Fibroblast of upper back skin (primary cell): ENCODE measurements at places on chromosomes 4 and X.
A peak's percentile ranks its signal among the peaks of the same experiment; 100 is the strongest.

GRCh38 chr4:100041646-100042045 lies 91.6 kb upstream of the H2AZ1 start:
- DNase-seq: no peak

DNA sequence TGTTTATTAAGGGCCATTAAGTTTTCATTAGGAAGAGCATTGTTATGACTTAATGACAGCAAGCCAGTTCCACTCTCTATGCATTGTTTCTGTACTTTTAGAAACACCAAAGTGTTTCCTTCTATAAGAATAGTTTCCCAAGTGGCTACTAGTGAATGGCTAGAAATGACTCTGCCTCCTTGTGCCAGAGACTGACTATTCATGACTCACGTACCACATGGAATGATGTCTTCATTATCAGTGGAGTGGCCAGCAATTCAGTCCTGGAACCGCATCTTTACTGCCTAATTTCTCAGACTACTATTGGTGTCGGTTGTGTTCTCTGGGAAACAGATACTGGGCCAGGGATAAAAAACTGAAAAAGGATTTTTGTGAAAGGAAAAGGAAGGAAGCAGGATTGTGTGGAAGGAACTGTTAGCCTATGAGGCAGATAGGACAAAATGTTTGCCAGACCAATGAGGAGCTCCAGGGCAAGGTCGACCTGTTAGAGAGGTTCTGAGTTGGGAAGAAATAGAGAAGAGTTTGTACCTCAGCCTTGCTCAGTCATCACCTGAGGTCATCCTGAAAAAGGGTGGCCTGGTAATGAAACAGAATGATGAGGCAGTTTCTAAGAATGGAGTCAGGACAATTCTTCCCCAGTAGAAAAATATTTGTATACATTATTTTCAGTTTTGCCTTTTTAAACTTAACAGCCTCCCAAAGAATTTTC lies 218.6 kb downstream of the SPCS3 start:
- DNase-seq: peak; percentile 90

- no peak for DNase-seq
These were observed 57.1 kb upstream of the LIMCH1 start for GRCh38 chr4:41480896-41481311.

- peak; percentile 58 for DNase-seq
These were observed 47.0 kb upstream of the SCOC start for GRCh38 chr4:140326395-140326993.

- DNase-seq: peak; percentile 66
These were observed 23.0 kb downstream of the SH3D19 start for GRCh38 chr4:151302432-151302831.

DNA sequence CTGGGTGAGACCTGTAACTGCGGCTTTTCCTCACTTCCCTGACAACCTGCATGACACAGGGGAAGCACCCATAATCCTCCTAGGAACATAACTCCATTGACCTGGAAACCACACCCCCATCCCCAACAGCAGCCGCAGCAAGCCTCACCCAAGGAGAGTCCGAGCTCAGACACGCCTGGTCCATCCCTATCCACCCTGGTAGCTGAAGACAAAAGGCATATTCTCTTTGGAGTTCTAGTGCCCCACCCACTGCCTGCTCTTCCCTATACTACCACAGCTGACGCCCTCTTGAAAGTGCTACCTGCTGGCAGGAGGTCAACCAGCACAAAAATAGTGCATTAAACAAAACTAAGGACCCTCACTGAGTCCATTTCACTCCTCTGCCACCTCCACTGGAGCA lies 1080.9 kb upstream of the IGFBP7 start:
- DNase-seq: no peak

- DNase-seq: peak; percentile 90
These were observed 83.5 kb downstream of the NPNT start for GRCh38 chr4:105978684-105979296.

GRCh38 chr4:39812500-39812899 lies 114.6 kb downstream of the UBE2K start:
- DNase-seq: no peak
